ENCODE measurements at places on chromosomes 16 and 17. TPM values are rescaled to one million over a fixed set of nuclear protein-coding genes. Genes with fewer than 3 reads are reported as not detected.

TMEM88 gene
- total RNA-seq, result 3.4 TPM

DNA sequence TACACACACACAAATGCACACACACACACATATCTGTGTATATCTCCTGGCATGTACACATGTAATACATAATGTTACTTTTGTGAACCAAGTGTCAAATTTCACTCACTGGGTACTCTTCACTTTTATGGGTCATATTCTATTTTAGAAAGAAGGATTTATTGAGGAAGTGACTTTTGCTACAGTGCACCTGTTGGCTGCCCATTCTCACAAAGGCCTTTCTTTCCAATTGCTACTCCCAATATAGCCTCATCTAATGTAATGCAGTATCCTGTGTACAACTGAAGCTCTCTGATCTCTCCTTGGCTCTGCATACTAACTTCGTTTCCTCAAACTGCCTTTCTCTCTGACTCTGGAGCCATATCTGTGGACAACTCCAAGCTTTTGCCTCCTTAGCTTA is 107.5 kb downstream of the ABCA8 start:
- DNase-seq, result no peak

DNA sequence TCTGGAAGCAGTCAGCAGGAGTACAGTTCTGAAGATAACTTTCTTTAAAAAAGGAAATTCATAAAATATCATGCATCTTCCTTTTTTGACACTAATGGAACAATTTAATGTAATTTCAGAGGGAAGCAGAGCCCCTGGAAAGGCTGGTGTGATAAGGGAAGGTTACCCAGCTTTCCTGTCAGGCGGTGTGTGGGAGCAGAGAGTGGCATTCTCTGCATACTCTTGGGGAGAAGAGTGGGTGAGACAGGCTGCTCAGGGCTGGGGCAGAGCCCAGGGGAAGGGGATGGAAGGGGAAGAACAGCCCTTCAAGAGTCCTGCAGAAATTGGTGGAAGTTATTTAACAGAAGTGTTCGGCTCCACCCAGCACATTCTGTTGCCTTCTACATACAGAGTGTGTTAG is 84.7 kb downstream of the PRKCB start:
- DNase-seq, result no peak

- no peak for DNase-seq
Observed at GRCh38 chr17:62871291-62871690, 63.2 kb upstream of the MARCHF10 start.

GRCh38 chr17:3911271-3912053 is 4.8 kb downstream of the P2RX1 start:
- DNase-seq, result no peak
